ENCODE measurements at places on chromosomes 2 and 18. TPM values are rescaled to one million over a fixed set of nuclear protein-coding genes. Genes with fewer than 3 reads are reported as not detected.

The SYT4 gene
- total RNA-seq: not detected

DNA sequence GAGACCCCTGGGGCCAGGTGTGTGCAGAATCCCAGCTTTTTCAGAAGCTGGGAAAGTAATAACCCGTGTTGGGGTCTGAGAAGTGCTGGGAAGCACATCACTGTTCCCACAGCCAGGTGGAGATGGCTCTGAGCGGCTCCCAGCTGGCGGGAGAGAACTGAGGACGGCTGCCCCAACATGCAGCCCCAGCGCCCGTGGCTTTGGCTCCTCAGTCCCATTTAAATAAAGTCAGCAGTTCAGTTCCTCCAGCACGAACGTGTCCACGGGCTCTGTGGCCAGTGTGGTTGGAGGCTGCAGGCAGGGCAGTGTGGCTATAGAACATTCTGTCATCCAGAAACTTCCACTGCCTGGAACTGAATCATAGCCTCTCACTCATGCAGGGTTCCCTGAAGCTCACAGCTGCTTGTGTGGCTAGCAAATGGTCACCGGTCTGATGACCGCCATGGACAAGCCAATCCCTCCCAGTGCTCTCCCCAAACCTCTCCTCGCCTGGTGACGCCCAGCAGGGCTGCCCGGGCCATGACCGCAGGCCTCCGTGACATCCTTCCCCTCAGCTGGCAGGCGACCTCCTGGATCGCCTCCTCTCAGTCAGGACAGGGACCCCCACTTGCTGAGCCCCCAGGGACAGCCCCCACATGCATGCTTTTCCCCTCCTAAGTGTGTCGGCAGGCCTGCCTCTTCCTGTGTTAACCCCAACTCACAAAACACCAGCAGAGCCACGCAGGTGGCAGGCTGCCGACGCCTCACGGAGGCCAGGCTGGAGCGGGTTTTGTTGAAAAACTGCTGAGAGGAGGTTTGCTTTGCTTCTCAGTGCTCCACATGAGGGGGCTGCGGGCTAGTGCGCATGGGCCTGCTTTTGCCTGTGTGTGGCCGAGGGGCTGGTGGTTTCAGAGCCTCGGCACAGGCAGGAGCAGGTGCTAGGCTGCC is 1.3 kb downstream of the RTP5 start:
- no peaks in the 10 kb centered on the region for H3K27me3 ChIP-seq
- H3K4me1 ChIP-seq: peaks cover 9% of the 10 kb centered on the region
- no peaks in the 10 kb centered on the region for H3K36me3 ChIP-seq
- DNase-seq: no peak
- H3K4me3 ChIP-seq: no peak overlapping the region

DNA sequence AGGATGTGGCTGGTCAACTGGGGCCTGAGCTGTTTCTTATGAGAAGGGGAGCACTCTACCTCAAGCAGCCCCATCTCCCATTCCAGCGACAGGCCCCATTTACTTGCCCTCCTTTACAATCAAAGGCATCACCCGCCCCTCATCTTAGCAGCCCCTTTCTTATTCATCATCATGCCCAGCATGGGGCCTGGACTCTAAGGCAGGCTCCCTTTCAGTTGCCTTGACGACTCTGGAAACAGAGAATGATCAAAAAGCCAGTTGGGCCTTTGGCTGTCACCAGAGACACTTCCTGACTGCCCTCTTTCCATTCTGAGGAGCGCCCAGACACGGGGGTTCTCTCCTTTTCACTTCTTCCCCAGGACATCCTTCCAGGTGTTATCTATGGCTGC is 11.2 kb downstream of the CELF4 start:
- H3K27me3 ChIP-seq: peaks cover 2% of the 10 kb centered on the region
- H3K4me3 ChIP-seq: no peak overlapping the region
- no peaks in the 10 kb centered on the region for H3K4me1 ChIP-seq
- no peaks in the 10 kb centered on the region for H3K36me3 ChIP-seq
- DNase-seq: no peak
- no peak overlapping the region for H3K27ac ChIP-seq

The RSAD2 gene
- total RNA-seq: 0.44 TPM

The IL1RL2 gene
- not detected for total RNA-seq

GRCh38 chr2:212528106-212528856 is 10.3 kb downstream of the ERBB4 start:
- no peak overlapping the region for H3K27ac ChIP-seq
- H3K4me1 ChIP-seq: no peaks in the 10 kb centered on the region
- H3K36me3 ChIP-seq: no peaks in the 10 kb centered on the region
- DNase-seq: no peak
- H3K4me3 ChIP-seq: no peak overlapping the region
- H3K27me3 ChIP-seq: no peaks in the 10 kb centered on the region

The MAP2 gene
- 44.9 TPM for total RNA-seq

The KCNE4 gene
- 0.21 TPM for total RNA-seq

The CPLX4 gene
- total RNA-seq: not detected

DNA sequence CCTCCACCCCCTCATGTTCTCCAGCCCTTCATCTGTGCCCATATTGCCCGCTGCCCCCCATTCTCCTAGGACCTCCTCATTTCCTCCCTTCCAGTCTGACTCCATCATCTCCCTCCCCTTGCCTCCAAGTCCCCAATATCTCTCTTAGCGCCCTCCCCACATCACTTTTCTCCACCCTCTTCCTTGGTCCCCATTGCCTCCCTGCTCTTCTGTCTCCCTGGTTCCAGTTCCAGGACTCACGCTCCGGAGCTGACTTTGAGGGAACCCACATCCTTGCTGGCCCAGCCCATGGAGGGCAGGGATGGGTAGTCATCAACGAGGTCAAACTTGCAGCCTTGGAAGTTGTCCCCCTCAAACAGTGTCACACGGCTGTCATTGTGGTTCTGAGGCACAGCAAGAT is 2.6 kb downstream of the CRYBA2 start:
- H3K4me3 ChIP-seq: no peak overlapping the region
- no peaks in the 10 kb centered on the region for H3K4me1 ChIP-seq
- no peak for DNase-seq
- H3K27ac ChIP-seq: no peak overlapping the region
- H3K27me3 ChIP-seq: peaks cover 7% of the 10 kb centered on the region

GRCh38 chr18:76395609-76396008 is 99.4 kb downstream of the ZNF516 start:
- DNase-seq: no peak
- no peak overlapping the region for H3K4me3 ChIP-seq
- H3K4me1 ChIP-seq: 0 out of 2 replicates have a peak, but pooled peaks cover 6% of the 10 kb centered on the region
- H3K27me3 ChIP-seq: no peaks in the 10 kb centered on the region
- H3K27ac ChIP-seq: no peak overlapping the region

DNA sequence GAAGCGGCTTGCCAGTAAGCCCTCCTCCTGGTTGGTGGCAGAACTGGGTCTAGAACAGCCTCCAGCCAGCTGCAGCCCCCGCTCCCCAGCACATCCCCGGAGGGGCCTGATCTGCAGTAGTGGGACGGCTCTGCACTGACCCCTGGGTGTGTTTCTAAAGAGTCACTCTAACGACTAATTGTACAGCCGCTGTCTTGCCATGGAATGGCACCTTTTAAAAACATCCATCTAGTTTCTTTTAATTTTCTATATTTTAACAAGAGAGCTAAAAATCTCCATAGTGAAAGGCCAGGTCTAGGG is 82.0 kb downstream of the MTCL1 start:
- no peak overlapping the region for H3K4me3 ChIP-seq
- H3K36me3 ChIP-seq: peaks cover 5% of the 10 kb centered on the region
- no peak overlapping the region for H3K27ac ChIP-seq
- H3K27me3 ChIP-seq: no peaks in the 10 kb centered on the region

The WNT10A gene
- 9.2 TPM for total RNA-seq

The TBC1D8 gene
- 139 TPM for total RNA-seq
